GOT3 (cell line): ENCODE measurements at places on chromosomes 7 and 10.

GRCh38 chr10:27948186-27948585 lies 50.7 kb downstream of the ODAD2 start:
- no peak for DNase-seq

DNA sequence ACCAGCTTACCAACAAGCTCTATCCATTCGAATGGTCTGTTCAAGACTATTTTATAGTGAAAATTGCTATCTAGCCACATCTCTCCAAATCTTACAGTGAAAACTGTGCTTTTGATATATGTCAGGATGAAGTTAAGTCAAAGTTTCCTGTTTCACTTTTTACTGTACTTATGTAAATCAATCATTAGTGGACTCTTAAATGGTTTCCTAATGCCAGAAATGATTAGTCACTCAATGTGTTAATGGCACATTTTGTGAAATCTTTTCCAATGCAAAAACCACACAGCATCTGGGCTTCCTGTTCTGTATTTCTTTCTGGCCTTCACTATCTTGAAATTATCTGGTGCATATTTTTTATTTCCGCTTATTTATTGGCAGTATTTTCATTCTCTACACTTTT lies 87.3 kb upstream of the STEAP1B start:
- no peak for DNase-seq

DNA sequence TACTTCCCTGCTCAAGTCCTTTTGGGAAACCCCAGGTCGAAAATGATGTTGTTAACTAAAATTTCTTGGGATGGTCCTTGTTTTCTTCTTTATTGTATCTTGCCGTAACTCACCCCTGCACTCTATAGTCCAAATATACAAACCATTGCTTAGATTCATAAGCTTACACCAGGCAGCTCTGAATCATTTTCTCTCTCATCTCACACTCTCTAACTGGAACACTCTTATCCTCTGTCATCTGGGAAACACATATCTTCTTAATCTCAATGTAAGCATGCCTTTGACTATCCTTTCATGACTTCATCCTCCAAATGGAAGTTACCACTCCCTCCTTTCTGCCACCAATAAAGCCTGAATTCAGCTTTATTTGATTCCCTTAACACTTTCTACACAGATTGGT lies 175.8 kb upstream of the ANK3 start:
- DNase-seq = no peak

DNA sequence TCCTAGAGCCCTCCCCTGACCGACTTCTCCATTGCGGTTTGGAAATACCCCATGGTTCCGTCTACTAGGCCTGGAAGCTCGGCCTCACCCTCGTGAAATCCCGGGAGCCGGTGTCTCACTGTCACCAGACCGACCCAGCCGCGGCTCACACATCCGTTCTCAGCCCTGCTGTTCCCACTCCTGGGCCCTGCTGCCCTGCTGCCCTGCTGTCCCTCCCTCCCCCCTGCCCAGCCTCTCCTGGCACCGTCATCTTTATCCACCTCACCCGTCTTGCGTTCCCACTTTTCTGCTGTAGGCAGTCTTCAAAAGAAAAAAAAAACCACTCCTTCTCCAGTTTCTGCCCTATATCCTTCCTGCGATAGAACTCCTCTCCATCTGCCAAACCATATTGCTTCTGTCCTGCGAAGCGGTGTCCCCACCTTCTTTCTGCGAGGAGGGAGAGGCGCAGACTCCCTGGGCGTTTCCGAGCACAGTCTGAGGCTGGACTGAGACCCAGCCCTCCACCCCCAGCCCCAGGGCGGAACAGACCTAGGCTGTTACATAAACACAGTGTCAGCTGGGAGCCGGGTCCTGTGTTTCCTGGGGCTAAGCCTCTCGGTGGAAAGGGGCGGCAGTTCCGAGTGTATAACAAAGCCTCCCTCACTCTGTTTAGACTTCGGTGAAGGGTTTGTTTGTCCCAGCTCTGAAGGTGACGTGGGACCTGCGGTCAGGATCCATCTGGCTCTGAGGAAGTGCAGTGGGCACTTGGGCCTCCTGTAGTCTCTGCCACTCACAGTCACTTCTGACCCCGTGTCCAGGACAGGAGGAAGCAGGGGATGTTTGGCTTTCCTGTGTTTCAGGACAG lies 2.8 kb downstream of the AGAP3 start:
- DNase-seq = no peak

GRCh38 chr10:8581521-8582225 lies 527.2 kb downstream of the GATA3 start:
- no peak for DNase-seq

DNA sequence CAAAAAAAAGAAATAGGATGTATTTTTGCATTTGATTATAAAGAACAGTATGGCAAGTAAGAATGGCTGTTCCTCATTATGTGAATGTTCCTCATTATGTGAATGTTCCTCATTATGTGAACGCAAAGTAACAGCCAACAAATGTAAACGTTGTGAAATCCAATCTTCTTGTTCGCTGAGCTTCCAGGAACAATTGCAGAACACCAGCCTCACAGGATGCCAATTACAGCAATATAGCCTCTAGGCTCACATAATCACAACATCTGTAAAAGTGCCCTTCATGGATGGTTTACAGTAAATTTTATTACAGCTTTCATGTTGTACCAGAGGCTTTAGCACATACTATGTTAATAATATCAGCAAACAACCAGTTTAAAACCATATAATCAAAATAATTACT lies 71.6 kb downstream of the THSD7A start:
- no peak for DNase-seq

DNA sequence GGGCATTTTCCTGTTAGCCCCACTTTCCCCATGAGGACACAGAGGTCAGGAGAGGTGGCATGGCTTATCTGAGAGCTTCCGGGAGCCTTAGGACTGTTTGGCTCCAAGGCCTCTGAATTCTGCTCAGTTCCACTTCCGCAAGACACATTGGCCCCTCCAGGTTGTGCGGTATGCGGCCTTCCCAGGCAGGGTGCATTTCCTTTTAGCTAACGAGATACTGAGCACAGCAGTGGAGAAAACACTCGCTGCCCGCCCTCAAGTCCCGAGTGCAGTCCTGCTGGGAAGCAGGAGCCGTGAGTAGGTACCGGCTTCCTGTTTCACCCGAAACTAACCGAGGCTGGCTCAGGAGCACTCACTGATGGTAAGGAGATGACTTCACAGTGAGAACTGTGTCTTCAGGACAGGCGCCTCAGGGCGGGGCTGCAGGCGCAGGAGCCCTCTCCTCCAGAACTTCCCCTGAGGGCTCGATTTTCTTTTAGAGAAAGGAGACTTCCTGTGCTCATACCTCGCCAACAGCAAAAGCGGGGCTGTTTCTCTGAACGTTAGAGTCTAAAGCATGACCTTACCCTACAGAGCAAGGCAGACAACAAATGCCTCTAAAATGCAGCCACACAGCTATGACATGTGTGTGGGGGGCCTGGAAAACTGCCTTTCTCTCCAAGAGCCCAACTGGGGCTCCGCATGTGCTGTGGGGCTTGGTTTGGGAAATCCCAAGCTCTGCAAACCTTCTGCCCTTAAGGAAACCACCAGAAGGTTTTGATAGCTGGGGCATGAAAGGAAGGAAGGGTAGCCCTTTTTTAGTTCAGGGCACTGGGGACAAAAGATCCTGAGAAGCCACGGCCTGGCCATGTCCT lies 25.9 kb downstream of the RGS10 start:
- no peak for DNase-seq

GRCh38 chr10:45673074-45673648 lies 589 bp upstream of the ZFAND4 start:
- no peak for DNase-seq

DNA sequence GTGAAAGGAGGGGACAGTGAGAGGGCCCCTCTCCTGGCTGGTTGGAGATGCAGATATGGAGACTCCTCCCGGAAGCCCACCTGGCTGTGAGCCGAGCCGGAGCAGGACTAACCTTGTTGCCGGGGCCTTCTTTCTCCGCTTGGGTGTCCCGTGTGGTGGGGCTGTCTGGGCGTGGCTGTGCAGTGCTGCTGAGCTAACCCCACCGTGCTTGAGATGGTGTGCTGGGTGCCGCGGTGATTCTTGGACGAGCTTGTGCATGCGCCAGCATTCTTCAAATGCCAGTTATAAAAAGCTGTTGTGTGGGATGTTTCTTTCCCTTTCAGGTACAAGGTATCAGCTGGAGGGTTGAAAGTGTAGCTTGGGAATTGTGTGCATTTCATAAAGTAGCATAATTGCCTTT lies 48.8 kb downstream of the DAGLB start:
- no peak for DNase-seq

- no peak for DNase-seq
Observed at GRCh38 chr7:132687981-132688383, 111.7 kb upstream of the PLXNA4 start.

GRCh38 chr7:123711832-123712293 lies 36.9 kb downstream of the WASL start:
- no peak for DNase-seq

- no peak for DNase-seq
Observed at GRCh38 chr7:41787651-41788350, 84.9 kb upstream of the INHBA start.

DNA sequence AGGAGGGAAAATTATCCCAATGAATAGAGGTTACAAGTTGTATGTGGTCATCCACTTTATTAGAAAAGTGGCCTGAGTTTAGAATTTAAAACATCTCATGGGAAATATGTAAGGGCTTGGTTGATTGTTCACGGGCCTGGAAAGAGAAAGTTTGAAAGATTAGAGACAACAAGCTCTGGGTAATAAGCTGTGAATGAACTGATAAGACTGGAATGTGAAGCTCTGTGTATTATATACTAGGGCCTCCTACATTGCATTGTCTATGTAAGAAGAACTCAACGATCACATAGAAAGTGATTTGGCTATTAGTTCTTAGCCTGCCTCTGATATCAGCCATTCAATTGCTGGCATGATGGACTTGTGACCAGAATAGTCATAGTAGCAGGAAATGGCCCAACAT lies 199.2 kb upstream of the MAGI2 start:
- DNase-seq = no peak

GRCh38 chr10:82827901-82828300 lies 952.9 kb downstream of the NRG3 start:
- no peak for DNase-seq

- no peak for DNase-seq
Observed at GRCh38 chr7:49766966-49767365, 6.5 kb upstream of the VWC2 start.

- DNase-seq = no peak
Observed at GRCh38 chr7:77409739-77410547, 6.2 kb downstream of the GSAP start.

GRCh38 chr7:1895664-1896515 lies 225.8 kb downstream of the ELFN1 start:
- DNase-seq = no peak

- no peak for DNase-seq
Observed at GRCh38 chr7:64599359-64599758, 36.5 kb upstream of the ZNF680 start.

- no peak for DNase-seq
Observed at GRCh38 chr7:104848138-104848990, 165.6 kb upstream of the KMT2E start.

GRCh38 chr10:99123336-99123735 lies 112.3 kb downstream of the HPSE2 start:
- no peak for DNase-seq

DNA sequence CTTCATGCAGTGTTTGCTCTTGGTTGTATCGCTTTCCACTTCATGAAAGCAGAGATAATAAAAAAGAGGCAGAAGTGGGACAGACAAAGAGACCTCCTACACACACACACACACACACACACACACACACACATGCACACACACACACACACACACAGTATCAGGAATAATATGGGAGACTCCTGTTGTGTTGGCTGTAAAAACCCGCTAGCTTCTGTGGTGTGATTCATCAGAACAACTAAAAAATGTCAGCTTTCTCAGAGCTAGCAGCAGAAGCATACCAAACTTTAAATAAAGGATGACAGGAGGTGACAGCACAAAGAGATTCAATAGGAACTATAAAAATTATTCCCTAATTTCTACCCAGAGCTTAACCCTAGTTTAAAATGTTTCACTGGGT lies 148.2 kb upstream of the LRRTM3 start:
- no peak for DNase-seq

DNA sequence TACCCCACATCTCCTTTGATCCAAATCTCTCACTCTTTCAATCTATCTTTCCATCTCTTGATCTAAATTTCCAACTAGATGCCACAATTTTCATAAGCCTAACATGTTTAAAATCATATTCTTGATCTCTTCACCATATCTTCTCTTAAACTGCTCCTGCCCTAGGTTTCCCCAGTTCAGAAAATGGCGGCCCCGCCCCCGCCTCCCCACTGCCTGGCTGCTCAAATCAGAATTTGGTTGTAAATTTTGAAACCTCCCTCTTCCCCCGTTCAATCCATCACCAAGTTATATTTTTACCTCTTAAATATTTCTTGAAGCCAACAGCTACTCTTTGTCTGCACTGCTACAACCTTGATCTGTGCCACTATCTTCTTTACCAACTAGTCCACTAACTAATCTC lies 27.3 kb upstream of the PRTFDC1 start:
- no peak for DNase-seq

DNA sequence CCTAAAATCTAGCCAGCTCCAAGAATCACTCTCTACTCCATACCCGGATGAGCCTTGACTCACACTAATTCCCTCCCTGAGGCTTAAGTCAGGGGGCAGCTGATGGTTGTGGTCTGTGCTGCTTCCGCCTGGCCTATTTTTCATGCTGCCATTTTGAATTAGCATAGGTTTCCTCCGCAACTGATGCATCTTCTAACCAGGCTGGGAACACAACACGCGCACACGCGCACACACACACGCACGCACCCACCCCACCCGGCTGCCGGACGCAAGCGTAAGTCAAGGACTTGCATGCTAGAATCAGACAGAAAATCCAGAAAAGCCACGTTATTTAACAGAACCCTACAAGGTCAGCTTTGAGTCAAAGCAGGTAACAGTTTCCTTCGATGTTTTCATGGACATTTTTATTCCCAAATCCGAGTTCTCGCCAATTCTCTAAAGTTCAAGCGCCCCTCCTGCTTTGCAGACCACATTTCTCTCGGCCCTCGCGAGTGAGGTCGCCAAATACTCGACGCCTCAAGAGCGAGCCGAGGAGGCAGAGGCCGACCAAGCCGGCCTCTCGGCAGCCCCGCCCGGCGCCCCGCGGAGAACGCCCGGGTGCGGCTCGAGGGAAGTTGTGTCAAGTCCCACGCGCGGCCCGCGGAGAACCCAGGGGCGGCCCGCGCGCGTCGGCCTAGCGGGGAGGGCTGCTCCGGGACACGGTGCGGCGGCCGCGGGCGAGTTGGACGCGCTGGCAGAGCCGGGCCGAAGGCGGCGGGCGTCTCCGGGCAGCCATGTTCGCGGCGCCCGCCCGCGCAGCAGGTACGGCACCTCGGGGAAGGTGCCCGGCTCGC lies 961 bp downstream of the SCRN1 start:
- no peak for DNase-seq

- no peak for DNase-seq
Observed at GRCh38 chr7:19692111-19692828, 16.6 kb downstream of the POLR1F start.

GRCh38 chr10:73923935-73924598 lies 13.1 kb downstream of the PLAU start:
- no peak for DNase-seq

DNA sequence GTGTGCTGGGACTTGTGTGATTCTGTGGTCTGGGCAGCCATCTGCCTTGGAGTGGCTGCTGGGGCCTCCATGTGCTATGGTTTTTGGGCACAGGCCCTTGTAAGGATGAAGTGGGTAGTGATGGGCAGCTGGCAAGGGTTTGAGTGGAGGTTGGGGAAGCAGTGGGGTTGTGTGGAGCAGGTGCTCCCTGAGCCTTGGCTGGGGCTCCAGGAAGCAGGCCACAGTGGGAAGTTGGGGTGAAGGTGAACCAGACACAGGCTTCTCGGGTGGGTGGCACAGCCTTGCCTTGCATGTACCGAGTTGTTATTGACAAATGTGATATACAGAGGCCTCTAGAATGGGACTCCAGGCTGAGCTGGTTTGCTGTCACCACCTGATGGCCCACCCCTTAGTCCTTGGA lies 82.3 kb downstream of the ADCY1 start:
- DNase-seq = no peak

GRCh38 chr7:133429371-133429770 lies 176.5 kb downstream of the EXOC4 start:
- DNase-seq = no peak
